ENCODE measurements at places on chromosomes 13 and 19. TPM values are rescaled to one million over a fixed set of nuclear protein-coding genes. Genes with fewer than 3 reads are reported as not detected.

Gene ZNF587
- 34.8 TPM for total RNA-seq

Gene LIG1
- 21.9 TPM for total RNA-seq

- no peaks in the 10 kb centered on the region for H3K27me3 ChIP-seq
- no peak overlapping the region for H3K4me3 ChIP-seq
- H3K4me1 ChIP-seq: no peaks in the 10 kb centered on the region
- no peak overlapping the region for H3K27ac ChIP-seq
- no peaks in the 10 kb centered on the region for H3K36me3 ChIP-seq
- DNase-seq: no peak
These were observed 339.5 kb downstream of the DCT start for GRCh38 chr13:94140027-94140426.

DNA sequence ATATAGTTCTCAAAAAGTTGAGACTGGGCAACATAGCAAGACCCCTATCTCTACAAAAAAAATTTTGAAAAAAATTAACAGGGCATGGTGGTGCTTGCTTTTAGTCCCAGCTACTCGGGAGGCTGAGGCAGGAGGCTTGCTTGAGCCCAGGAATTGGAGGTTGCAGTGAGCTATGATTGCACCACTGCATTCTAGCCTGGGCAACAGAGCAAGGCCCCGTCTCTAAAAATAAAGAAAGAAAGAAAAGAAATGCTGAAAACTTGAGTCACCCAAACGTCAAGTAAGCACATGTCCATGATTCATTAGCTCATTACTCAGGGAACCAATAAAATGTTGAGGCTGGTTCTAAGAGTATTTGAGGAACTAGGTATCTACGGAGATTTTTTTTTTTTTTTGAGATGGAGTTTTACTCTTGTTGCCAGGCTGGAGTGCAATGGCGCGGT, 33.9 kb upstream of the SEMA6B start:
- no peak for DNase-seq
- peaks cover 87% of the 10 kb centered on the region for H3K27me3 ChIP-seq
- H3K4me1 ChIP-seq: no peaks in the 10 kb centered on the region
- H3K36me3 ChIP-seq: no peaks in the 10 kb centered on the region
- no peak overlapping the region for H3K27ac ChIP-seq

DNA sequence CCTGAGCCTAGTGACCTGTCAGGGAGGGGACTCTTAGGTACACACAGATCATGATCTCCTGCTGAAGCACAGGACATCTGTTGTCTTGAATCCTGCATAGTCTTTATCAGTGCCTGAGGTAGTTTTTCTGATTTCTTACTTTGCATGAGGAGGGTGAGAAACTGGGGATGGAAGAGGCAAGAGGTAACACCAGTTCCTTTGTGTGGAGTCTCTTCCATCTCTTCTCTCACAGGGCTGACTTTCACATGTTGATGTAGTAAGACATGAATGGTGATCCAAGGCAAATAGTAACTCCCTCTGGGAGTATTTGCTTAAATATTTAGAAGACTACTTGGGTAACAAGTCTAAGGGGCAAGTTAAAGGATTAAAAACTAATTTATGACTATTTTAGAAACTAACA, 9.5 kb downstream of the NBEA start:
- H3K27me3 ChIP-seq: no peaks in the 10 kb centered on the region
- H3K36me3 ChIP-seq: no peaks in the 10 kb centered on the region
- no peak for DNase-seq
- no peak overlapping the region for H3K27ac ChIP-seq

DNA sequence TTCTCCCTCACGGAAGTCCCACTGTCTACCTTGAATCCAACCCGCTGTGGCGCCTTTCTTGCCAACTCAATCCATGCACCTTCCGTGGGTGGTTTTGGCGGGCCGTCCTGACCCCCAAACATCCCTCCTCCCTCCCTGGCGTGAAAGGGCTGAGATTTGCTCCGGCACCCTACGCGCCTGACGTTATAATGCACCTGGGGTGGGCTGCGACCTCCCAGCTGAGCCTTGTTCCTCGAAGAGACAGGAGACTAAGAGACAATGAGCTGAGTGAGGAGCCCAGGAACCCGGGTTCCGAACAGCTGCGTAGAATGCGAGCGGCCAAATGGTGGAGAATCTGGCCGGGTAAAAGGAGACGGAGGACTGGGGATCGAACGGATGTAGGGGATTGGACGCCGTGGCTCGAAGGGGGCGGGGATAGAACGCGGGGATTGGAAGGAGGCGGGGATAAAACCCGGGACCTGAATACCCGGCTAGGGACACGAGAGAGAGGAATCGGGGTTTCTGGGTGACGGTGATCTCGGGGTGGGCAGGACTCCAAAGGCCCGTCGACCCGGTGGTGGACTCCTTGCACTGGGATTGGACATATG, at the start of gene CPT1C:
CPT1C (plus strand) TSS at position 461 of the 587 bp plus-strand sequence. CDS start 1,137 bp downstream, outside the sequence.
- DNase-seq: peak; percentile 47
- peak within 1 kb of the TSS; percentile 15 for H3K27ac ChIP-seq
- no peaks in the 10 kb centered on the region for H3K36me3 ChIP-seq
- H3K4me1 ChIP-seq: peaks cover 20% of the 10 kb centered on the region

GRCh38 chr13:78758549-78758948, 99.6 kb upstream of the OBI1 start:
- H3K36me3 ChIP-seq: no peaks in the 10 kb centered on the region
- H3K27ac ChIP-seq: no peak overlapping the region
- H3K4me1 ChIP-seq: no peaks in the 10 kb centered on the region
- H3K4me3 ChIP-seq: no peak overlapping the region

GRCh38 chr13:97858161-97858560, 95.3 kb upstream of the IPO5 start:
- DNase-seq: no peak
- no peaks in the 10 kb centered on the region for H3K27me3 ChIP-seq
- no peak overlapping the region for H3K27ac ChIP-seq

All from tibial nerve (tissue), 4 donors.